ENCODE measurements at places on chromosomes 5 and 9.

GRCh38 chr5:157835041-157835440 is 23.9 kb downstream of the CLINT1 start:
- no peak for DNase-seq

- DNase-seq = no peak
Observed at GRCh38 chr9:36113999-36114398, 22.5 kb upstream of the GLIPR2 start.

GRCh38 chr5:168960497-168960896 is 340.4 kb downstream of the SLIT3 start:
- DNase-seq = no peak

- no peak for DNase-seq
Observed at GRCh38 chr9:22700171-22700570, 253.5 kb downstream of the DMRTA1 start.

DNA sequence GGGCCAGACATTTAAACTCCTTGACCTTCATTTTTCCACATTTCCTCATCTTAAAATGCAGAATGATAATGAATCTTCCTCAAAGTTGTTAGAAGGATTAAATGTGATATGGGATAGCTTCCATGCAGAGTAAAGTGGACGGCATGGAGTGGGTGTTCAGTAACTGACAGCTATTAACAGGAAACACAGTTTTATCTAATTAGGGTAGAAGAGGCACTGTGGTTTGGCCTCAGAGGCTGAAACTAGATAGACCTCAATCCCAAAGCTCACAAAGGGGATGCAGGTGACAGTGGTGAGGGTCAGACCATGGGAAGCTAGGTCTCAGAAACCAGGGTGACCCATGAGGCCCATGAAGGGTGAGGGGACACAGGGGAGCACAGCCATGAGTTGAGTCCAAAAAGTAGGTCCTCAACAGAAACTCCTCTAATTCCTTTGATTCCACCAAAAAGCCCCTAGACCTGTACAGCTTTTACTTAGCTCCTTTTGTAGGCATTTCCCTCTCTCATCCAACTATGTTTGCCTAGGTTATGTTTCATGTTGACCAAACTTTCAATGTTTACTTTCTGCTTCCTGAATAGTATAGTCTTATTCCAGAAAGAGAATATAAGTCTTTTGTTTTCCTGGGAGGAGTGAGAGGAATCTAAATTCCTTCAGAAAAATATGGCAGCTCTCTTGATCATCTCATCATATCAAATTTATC is 27.9 kb upstream of the GLDC start:
- DNase-seq = no peak
